Smooth muscle cell of the brain vasculature (primary cell): ENCODE measurements at places on chromosomes 12 and 14.

DNA sequence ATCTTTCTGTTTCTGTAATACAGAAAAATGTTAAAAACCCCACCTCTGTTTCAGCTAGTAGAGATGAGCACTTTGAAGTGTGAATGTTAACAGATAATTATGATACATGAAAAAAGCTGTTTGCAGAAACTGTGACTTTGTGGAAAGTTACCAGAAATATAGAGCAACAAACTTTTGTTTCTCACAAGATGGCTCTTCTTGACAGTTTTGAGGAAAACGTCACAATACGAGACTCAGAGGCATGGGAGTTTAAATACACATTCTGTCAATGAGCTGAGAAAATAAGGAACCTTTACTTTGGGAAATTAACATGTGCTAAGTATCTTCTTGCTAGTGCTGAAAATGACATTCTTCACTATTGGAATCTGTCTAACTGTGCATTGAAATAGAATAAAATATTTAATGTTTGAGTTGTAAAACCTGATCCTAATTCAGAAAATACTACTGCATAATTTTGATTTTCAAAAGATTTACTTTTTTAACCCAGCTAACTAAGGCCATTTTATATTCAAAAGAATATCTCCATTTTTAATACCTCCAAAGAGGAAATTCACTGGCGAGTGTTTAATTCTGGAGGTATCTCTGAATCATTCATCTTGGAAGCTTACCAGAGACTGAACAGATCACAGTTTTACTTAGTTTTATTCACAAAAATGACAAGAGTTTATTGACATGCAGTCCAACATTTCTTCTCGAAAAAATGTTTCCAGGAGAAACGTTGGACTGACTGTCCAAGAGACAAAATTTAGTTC lies 308.9 kb upstream of the LRFN5 start:
- DNase-seq, result no peak

DNA sequence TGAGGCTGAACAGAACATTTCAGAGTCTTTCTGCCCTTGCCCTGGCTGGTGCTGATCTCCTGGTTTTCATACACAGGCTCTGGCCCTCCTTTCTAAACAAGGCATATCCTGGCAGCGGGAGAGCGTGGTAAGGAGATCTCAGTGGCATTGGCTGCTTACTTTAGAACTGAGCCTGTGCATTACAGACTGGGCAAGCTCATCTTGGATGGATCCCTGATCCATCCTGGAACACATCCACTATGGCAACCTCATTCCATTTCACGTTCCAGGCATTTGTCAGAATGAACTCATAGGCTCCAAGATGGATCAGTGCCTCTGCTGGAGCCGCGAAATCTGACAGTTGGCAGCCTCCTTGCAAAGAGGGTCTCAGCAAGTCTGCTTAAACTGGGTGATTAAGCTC lies 224.5 kb upstream of the PELI2 start:
- DNase-seq, result no peak

- DNase-seq, result no peak
Measured at GRCh38 chr12:34597548-34598351, 575.5 kb downstream of the ALG10 start.

DNA sequence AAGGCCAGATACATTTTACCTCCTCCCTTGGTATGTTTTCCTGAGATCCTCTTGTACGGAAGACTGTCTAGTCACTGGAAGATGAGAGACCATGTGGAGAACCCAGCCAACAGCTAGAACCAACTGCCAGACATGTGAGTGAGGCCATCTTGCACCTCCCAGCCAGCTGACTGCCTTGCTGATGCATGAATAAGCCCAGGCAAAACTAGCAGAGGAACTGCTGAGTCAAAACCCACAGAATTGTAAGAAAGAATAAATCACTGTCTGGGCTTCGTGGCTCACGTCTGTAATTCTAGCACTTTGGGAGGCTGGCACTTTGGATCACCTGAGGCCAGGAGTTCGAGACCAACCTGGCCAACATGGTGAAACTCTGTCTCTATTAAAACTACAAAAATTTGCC lies 160.0 kb downstream of the TPH2 start:
- DNase-seq, result no peak

GRCh38 chr14:52730709-52731111 lies 744 bp downstream of the STYX start:
- DNase-seq, result no peak

DNA sequence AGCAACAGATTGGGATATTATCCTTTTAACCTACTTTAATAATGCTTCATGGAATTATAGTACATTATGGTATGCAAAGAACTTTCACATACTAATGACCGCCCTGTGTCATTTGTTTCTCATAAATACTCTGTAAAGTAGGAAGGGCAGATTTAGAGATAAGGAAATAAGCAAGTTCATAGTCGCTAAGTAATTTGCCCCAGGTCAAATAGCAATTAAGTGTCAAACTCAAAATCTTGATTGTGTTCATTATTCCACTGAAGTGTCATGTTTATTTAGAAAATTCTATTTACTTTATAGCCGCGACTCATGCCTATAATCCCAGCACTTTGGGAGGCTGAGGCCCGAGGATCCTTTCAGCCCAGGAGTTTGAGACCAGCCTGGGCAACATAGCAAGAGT lies 98.7 kb upstream of the ATF1 start:
- no peak for DNase-seq

DNA sequence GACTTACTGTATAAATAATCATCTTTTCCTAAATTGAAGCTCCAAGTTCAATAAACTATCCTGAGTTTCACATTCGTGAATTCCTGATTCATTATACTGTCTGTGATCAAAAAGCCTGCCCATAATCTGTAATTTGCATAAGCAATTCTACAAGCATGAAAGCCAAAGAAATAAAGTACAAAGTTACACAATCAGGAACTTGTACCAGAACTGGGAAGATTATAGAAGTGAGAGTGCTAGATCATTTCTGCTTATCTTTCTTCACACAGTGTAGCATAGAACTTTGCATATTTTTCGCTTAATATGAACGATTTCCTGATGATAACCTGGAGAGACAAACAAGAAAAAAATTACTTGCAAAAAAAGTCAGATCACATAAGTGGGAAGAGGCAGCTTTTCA lies 308.2 kb downstream of the C12orf50 start:
- no peak for DNase-seq

DNA sequence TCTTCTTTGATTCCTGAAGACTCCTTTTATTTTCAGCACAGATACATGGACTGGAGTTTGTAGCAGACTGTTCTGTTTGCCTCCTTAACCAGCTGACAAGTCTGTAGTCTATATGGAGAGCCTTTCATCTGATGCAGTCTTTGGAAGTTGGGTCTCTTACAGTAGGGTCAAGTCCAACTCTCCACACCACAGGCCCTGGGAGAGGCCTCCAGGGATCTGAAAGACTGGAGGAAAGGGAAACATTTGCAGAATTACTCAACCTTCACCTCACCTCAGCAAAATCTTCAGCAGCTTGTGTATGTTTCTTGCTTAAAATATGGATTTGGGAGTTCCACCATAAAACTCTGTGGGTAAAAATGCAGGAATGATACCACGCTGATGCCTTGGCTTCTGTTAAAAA lies 188.4 kb downstream of the MSRB3 start:
- DNase-seq, result no peak

GRCh38 chr12:120583478-120584030 lies 2.4 kb upstream of the POP5 start:
- peak; percentile 26 for DNase-seq

DNA sequence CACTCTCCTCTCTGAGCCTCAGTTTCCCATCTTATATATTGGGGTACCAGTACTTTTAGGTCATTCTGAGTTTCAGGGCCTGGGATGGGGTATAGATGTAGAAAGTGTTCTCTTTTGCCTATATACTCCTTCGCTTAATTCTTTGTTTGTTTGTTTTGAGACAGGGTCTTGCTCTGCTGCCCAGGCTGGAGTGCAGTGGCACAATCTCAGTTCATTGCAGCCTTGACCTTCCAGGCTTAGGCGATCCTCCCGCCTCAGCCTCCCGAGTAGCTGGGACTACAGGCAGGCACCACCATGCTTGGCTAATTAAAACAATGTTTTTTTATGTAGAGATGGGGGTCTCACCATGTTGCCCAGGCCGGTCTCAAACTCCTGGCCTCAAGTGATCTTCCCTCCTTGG lies 152.1 kb downstream of the AACS start:
- no peak for DNase-seq

DNA sequence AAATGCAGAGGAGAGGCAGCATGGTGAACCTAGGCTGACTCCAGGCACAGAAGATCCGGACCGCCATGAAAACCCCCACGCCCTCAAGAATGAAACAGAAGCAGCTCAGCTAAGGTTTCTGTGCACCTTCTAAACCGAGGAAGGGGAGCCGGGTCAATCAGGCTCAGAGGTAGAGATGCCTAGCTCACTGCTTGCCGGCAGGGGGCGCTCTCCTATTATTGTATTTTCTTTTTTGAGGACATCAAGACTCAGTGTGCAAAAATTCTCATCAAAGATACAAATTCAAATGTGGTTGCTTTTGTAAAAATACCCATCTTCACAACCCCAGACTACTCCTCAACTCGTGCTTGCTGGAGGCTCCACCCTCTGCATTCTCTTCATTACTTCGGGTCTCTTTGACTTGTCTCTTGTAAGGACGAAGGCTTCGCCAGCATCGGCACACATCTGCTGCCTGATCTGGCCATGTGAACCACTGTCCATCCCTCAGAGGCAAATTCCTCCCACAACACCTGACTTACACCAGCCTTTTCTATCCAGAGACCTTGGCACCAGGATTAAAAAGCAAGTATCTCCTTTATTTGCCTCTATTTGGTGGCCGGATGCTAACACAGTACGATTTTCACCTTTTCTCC lies 33.4 kb upstream of the RNASE3 start:
- peak; percentile 10 for DNase-seq
